ENCODE measurements at places on chromosomes 6 and 20.

DNA sequence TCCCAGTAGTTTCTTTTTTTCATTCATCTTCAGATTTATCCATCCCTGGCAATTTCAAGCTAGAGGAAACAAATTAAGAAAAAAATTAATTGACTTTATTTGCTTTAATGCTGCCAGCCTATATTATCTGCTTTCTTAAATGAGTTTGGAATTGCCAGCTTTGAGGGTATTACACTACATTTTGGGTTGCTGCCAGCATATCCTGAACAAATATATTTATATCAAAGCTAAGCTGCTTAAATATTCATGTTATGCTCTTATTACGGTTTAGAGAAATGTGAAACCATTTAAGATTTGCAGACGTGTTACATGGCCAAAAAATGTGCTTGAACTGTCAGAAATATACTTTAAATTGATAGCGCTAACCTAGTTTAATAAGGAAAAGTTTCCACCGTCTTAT, 59.7 kb downstream of the GRIK2 start:
- DNase-seq, result no peak

- no peak for DNase-seq
These were observed 7.5 kb upstream of the HRH3 start for GRCh38 chr20:62227591-62227976.

DNA sequence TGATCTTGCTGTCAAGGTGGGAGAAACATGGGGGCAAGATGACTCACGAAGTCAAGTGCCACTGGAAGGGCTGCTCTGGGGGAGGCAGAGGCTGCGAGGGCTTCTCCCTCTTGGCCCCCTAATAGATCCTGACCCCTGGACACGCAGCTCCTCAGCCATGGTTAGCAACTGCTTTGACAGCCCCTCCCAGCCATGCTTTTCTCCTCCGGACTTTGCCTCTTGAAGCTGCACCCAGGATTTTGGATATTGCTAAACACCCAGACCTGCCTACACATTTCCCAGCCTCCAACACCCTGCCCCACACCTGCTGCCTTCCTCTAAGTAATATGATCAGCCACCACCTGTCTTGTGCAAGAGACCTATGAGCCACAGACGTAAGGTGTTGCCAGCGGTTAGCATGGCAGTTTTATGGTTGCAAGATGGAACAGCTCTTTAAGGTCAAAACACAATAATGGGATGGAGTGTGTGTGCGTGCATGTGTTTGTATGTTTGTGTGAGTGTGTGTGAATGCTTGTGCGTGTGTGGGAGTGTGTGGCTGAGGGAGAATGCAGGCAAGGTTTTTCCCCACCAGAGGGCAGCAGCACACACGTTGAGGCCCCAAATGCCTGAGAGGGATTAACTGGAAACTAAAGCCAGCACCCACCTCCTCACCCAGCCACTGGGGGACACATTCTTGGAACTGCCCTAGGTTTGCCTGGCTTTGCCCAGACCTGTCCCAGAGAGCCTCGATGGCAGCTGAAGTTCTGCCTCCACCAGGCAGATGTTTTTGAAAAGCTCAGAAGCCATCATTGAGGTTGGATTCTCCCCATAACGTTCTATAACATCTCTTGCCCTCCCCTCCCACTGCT, 2.5 kb downstream of the IP6K3 start:
- DNase-seq, result peak; percentile 70

- DNase-seq, result peak; percentile 22
These were observed 14.7 kb downstream of the UST start for GRCh38 chr6:148761527-148762011.

DNA sequence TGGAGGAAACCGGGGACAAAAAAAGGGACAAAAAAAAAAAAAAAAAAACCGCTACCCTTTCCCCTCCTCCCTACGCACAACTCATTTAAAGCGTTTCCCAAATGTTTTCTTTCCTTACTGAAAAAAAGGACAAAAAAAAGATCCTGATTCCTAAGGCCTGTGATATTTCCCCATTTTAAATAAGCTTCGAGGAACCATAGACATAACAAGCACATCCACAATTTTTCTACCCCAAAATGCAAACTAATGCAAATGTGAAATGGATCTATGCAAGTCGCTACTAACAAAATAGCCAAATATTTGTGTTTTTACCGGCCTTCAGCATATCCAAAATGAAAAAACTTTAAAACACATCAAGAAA, 1.4 kb upstream of the ZNF217 start:
- no peak for DNase-seq

DNA sequence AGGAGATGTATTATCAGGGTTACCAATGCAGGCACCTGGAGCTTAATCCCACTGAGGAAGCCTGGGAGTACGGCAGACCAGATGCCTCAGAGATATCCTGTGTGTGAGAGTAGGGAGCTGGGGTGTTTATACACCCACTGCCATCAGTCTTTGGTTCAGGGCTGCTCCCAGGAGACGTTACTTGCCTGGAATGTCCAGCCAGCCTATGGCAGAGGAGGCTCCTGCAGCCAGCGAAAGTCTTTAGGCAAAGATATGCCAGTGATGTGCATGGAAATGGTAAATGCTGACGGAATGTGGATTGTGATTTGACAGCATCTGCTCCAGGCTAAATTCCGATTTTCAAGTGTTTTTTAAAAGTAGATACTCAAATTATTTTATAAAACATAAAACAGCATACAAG, 282.0 kb downstream of the BTBD3 start:
- no peak for DNase-seq

DNA sequence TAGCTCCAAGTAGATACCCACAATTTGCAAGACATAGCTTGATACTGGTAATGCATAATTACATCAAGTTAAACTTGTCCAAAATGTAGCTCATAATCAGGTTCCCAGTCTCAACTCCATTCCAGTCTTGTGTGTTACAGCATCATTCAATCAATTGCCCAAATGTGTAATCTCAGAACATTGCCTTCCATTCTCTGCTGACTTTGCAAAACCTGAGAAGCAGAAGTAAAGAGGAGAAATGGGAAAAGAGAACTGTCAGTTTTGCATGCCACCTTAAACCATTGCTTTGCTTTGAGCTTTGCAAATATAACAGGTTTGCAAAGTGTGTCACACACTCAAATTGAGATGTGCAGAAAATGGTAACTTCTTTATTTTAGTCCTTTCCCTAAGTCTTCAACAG, 40.3 kb upstream of the CNKSR3 start:
- DNase-seq, result no peak

DNA sequence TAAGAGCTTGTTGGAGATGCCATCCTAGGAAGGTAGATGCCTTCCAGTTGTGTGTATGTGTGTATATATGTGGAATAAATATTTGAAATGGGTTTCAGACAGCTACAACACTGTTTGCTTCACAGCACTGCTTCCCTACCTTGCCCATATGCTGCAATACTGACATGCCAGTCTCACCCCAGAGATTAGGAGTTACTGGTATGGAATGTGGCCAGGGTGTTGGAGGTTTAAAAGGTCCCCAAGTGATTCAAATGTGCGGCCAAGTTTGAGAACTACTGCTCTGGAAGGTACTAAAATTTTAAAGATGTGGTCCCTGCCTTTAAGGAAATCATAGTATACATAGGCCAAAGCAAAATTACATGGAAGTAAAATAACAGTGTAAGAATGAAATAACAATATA, 39.5 kb downstream of the BCKDHB start:
- no peak for DNase-seq

DNA sequence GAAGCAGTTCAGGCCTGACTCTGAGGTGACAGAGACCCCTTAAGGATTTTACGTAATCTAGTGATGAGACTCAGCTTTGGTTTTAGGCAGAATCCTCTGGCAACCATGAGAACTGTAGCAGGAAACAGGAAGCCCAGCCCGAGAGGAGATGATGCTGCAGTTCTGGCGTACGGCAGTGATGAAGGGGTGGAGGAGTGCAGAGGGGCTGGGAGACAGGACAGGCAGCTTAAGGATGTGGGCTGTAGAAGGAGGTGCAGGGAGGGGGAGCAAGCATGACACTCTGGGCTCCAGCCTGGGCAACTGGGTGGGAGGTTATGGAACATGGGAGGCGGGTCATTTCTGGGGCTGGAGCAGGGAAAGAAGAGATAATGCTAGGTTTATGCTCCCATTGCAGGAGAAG, 67.1 kb downstream of the LRFN2 start:
- DNase-seq, result no peak

- no peak for DNase-seq
These were observed 17.5 kb downstream of the NRN1 start for GRCh38 chr6:5989141-5989723.

All from IMR-90 (cell line).